ENCODE measurements at places on chromosomes 1 and 21.
A peak's percentile ranks its signal among the peaks of the same experiment; 100 is the strongest.

DNA sequence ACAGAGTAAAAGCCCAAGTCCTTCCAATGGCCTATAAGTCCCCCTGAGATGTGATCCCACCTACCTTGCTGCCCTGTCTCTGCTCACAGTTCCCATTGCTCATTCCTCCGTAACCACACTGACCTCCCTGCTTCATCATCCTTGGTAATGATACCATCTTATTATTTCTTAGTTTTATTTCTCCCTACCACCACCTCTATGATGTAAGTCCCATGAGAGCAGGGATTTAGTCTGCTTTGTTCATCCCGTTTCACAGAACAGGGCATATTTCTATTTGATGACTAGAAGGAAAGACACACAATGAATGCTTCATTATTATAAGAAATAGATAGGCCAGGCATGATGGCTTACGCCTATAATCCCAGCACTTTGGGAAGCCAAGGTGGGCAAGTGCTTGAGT lies 22.5 kb downstream of the NIBAN1 start:
- DNase-seq: no peak

- DNase-seq: peak; percentile 89
Measured at GRCh38 chr1:204072931-204073836, at the start of gene SOX13. Gene SOX13 (plus strand): TSS chr1:204073115. CDS start chr1:204112916, 39,801 bp downstream.

DNA sequence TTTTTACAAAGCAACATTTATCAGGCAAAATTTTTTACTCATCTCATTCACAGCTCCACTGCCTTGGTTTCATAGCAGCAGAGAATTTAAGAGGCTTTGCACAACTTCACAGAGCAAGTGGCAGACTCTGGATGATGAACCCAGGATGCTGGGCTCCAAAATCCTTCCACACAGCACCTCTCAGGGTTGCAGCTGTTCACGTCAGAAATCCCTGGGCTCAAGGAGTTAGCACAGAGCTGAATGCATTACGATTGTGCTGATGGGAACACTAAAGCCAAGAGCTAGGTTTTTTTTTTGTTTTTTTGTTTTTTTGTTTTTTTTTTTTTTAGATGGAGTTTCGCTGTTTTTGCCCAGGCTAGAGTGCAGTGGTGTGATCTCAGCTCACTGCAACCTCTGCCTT lies 2.4 kb upstream of the HTR6 start:
- no peak for DNase-seq

DNA sequence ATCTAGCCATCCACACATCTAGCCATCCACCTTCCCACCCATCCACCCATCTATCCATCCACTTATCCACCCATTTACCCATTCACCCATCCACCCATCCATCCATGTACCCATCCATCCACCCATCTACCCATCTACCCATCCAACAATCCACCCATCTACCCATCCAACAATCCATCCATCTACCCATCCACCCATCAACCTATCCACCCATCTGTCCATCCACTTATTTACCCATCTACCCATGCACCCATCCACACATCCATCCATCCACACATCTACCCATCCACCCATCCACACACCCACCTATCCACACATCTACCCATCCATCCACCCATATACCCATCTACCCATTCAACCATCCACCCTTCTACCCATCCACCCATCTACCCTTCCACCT lies 238.4 kb downstream of the DYRK1A start:
- DNase-seq: no peak

- DNase-seq: no peak
Measured at GRCh38 chr1:175319912-175320230, 127.3 kb upstream of the KIAA0040 start.

DNA sequence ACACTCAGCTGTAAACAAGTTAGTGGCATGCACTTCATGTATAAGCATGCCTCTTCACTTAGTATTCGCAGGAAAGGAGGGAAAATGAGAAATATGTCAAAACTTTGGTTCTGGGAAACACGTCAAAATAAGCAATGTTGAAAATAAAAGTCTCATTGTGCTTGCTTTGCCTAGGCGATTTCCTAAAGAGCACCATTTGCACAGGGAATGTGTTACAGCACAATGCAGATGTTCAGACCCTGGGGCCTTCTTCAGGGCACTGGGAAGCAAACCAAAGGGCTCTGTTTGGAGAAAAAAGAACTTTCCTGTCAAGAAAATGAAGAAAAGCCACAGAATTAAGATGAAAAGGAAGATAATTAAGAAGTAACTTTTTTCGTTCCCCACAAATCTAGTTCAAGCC lies 98.6 kb upstream of the PLD5 start:
- DNase-seq: no peak

- DNase-seq: peak; percentile 68
Measured at GRCh38 chr1:25037174-25038074, 107.3 kb upstream of the RUNX3 start.

GRCh38 chr1:160492617-160493016 lies 30.4 kb downstream of the SLAMF6 start:
- no peak for DNase-seq

- no peak for DNase-seq
Measured at GRCh38 chr1:177922209-177922608, 47.6 kb downstream of the SEC16B start.

DNA sequence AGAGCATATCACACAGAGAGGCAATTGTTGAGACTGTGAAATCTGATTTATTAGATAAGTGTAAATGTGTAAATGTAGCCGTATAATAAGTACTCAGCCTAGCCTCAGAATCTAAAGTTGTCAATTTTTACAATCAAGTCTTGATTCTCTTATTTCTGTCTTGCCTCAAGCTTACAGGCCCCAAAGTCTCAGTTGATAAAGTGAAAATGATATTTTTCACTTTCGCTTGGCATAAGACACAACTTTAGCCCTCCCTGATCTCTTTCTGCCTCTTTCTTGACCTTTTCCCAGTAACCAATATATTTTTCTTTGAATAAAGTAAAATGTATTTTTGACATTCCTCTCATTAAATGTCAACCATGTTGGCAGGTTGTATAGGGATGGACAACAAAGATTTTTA lies 10.7 kb downstream of the CD5L start:
- no peak for DNase-seq

DNA sequence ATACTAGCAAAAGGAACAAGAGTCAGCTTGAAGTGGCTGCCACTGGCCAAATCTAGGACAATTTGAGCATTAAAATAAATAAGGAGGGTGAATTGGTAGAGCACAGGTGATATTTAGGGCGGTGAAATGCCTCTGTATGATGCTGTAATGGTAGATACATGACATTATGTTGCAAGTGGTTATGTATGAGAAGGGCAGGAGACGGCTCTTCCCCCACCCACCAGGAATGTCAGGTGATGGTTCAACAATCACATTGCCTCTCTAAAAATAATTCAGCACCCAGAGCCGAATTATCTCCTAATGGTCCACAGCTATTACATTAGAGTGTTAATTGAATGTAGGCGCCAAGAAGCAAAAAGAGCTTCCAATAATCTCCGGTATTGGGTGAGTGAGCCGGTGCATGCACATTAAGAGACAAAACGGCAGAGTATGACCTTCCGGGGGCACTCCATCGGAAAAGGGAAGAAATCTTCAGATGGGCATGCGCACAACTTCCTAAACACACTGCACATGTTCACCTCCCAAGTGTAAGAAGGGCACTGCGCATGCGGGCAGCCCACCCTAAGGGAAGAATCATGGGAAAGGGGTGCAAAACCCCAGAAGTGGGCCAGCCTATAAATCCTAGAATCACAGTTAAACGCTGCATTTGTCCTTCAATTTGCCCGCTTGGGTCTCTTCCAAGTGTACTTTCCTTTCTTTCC lies 6.8 kb upstream of the IFNAR1 start:
- DNase-seq: no peak

DNA sequence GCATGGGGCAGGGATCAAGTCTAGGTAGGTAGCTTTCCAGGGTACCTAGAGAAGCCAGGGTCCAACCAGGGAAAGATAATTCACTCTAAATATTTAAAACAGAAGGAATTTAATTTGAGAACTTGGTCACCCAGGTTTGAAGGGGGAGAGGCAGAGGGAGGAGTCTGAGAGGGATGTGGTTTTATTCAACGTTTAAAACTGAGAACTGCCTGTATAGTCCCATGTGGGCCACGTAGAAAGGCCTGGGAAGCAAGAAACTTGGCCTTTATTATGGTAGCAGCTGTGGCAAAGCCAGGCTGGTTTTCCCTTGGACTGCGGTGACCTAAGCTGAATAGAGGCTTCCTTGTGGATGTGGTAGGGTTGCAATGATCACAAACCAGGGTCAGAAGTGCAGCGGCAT lies 42.0 kb upstream of the DUSP10 start:
- DNase-seq: no peak

Measured in PC-3 (cell line).